Right lung (tissue), 10 donors: ENCODE measurements at places on chromosomes 7 and 10. TPM values are rescaled to one million over a fixed set of nuclear protein-coding genes. Genes with fewer than 3 reads are reported as not detected.

The SLC39A12 gene
- polyA plus RNA-seq: not detected

The CFAP43 gene
- polyA plus RNA-seq: 13.9 TPM

The TRIM73 gene
- 4.7 TPM for polyA plus RNA-seq

GRCh38 chr10:24289235-24289634 is 80.3 kb downstream of the KIAA1217 start:
- DNase-seq: no peak

The ZC3HAV1L gene
- polyA plus RNA-seq: 19.1 TPM

GRCh38 chr7:74083928-74084721 is 521 bp downstream of the LIMK1 start:
- DNase-seq: no peak

DNA sequence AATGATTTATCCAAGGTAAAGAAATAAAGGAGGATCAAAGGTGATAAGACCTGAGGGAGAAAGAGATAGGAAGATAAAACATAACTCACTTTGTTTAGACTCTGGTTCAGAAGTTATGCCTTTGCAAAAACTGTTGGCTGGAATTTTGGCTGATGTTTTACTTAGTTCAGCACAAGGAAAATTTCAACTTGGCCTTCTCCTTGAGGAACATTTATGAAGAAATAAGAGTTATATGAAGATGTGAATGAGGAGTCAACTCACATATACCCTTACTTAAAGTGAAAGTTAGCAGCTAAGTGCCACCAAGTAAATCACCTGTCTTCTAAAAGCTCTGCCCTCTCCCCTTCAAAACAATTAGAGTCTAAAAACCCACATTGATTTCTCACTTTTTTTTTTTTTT is 39.7 kb upstream of the COL1A2 start:
- DNase-seq: peak; percentile 24

- DNase-seq: no peak
Observed at GRCh38 chr10:75105576-75106197, 5.8 kb upstream of the SAMD8 start.

GRCh38 chr10:121921238-121921931 is 6.4 kb downstream of the ATE1 start:
- no peak for DNase-seq

- no peak for DNase-seq
Observed at GRCh38 chr7:657565-658119, 68.9 kb upstream of the DNAAF5 start.

DNA sequence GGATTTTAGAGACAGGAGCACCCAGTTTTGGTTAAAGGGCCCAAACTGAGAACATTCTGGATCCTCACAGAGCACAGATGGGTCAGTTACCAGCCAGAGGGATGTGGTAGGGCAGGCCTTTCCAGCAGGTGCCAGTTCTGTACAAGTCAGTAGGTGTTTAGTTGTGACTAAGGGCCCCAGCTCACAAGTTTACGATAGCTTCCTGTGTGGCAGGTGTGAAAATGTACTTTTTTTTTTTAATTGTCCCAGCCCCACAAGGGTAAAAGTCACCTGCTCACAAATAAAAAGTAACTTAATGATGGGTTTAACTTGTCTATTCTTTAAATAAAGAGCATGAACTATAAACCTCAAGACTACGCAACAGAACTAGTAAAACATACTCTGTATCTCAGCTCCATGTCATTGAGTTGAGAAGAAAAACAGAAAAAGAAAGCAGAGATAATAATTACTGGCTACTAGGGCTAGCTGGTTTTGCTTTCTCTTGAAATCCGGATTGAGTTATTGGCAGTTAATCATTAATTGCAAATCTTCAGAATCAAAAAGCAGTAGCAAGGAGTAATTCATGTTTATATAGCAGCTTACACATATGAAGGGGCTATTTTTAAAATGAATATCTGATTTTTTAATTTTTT is 15.4 kb downstream of the NFE2L3 start:
- no peak for DNase-seq

DNA sequence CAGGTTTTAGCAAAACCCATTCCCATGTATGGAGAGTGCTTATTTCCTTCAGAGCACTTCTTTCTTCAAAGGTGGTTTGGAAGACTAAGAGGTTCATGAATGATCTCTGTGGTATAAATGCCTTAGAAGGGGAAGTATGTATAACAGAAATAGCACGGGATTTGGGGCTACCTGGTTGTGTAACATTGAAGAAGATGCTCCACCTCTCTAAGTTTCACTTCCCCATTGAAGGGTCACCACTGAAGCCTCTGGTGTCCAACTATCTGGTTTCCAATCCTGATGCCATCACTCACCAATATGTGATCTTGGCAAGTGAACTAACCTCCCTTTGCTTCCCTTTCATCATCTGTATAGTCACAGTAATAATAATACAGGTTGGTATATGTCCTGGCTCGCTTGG is 37.2 kb downstream of the CYCS start:
- no peak for DNase-seq

The MKI67 gene
- polyA plus RNA-seq: 61.7 TPM

DNA sequence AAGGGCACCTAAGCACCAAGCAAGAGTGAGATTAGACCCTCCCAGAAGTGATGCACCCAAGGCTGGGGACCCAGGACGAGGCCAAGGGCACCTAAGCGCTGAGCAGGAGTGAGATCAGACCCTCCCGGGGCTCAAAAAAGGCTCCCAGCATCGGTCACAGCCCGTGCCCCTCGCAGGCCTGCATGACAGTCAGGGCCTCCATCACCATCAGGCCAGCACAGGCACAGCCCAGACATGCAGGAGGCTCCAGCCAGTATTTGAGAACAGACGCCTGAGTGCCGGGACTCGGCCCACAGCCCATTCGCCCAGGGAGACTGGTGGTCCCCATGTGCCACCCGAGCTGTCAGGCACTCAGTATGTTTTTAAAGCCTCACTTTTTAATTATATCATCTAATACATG is 595.9 kb downstream of the PTPRN2 start:
- DNase-seq: no peak

- DNase-seq: no peak
Observed at GRCh38 chr10:103550229-103550628, 56.7 kb downstream of the NEURL1 start.

The PCDH15 gene
- polyA plus RNA-seq: 1.8 TPM

GRCh38 chr7:5225616-5226290 is 35.7 kb downstream of the WIPI2 start:
- no peak for DNase-seq

DNA sequence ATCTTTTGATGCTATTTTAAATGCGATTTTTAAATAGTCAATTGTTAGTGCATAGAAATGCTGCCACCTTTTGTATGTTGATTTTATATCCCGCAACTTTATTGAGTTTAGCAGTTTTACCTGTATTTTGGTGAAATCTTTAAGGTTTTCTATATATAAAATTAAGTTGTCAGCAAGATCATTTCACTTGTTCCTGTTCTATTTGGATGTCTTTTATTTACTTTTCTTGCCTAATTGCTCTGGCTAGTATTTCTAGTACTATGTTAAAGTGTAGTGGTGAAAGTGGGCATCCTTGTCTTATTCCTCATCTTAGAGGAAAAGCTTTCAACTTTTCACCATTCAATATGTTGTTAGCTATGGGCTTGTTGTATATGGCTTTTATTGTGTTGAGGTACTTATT is 813.3 kb upstream of the CELF2 start:
- no peak for DNase-seq

The PLEKHS1 gene
- polyA plus RNA-seq: 0.06 TPM

GRCh38 chr10:3533296-3533695 is 251.7 kb downstream of the KLF6 start:
- no peak for DNase-seq

DNA sequence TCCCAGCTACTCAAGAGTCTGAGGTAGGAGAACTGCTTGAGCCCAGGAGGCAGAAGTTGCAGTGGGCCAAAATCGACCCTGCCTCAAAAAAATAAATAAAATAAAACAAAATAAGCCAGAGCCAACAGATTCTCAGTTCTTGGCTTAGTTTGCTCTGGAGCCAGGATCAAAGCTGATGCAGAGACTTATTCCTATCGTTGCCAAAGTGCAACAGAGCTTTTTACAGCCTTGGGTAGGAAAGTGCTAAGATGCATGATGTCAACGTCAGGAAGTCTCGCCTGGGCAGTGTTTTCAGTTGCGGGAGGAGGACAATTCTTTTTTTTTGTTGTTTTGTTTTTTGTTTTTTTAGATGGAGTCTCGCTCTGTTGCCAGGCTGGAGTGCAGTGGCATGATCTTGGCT is 43.8 kb upstream of the CYTH3 start:
- no peak for DNase-seq

GRCh38 chr7:123633553-123633952 is 22.1 kb upstream of the LMOD2 start:
- no peak for DNase-seq
